GOT3 (cell line): ENCODE measurements at places on chromosomes 2 and 18.

- no peak for DNase-seq
Observed at GRCh38 chr2:234980451-234981187, 28.8 kb downstream of the SH3BP4 start.

GRCh38 chr2:15918761-15919356 is 21.5 kb upstream of the MYCN start:
- DNase-seq: no peak

DNA sequence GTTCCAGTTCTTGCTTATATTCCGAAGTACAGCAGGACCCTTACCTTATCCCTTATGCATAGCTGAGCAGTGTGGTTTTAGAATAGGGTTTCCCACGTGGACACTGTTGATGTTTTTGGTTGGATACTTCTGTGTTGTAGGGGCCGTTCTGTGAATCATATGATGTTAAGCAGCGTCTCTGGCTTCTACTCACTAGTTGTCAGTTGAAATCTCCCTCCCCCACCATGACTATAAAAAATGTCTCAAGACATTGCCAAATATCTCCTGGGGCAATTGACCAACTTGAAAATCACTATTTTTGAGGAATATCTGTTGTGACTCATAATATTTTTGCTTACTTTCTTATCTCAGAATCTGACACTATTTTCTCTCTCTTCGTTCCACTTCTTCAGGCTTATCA is 713.7 kb downstream of the TSN start:
- no peak for DNase-seq

DNA sequence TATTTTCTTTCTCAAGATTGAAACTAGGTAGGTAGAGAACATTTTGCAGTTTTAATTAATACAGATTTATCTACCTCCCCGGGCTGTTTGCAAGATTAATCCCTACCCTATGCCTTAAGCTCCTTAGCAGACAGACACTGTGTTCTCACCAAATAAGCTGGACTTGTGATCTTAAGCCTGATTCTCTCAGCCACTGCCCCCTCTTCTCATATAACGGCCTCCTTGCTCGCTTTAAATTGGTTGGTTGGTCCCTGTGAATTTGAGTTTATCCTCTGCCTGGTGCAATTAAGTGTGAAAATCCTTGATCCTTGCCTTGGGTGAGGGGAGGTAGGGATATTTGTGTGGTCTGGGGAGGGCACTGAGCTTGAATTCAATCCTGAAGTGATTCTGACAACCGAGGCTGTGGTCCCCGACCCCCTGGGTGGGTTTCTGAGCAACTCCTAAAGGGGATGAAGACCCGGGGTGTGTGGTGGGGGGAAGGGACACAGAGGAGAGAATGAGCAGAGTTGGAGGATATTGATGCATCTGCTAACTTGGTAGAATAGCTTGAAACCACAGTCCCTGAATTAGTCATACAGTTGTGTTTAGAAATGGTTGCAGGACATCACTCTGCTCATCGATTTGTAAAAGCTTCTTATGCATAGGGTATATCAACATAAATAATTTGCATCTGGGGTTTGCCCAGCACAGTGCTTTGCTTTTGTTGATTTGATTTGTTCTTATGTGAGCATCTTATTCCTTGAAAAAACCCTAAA is 36.9 kb upstream of the NCKAP5 start:
- DNase-seq: no peak

GRCh38 chr2:8599421-8600242 is 82.2 kb upstream of the ID2 start:
- DNase-seq: no peak
